ENCODE measurements at places on chromosomes 11 and 22.

DNA sequence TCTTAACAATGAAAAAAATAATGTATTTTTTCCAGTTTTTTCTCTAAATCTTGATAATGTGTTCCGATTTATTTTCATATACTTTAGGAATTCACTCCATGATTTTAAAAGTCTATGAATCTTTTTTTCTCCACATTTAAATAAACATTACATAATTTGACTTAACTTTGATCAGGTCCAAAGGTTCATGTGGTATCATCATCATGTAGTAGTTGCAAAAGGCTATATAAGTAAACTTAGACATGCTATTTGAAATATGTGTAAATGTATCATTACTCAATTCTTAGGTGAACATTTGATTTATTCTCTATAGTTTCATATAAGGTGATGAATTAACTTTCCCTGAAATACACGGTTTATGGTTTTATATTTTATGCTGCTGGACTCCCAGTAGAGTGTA lies 2197.0 kb upstream of the RAG2 start:
- no peak for DNase-seq

GRCh38 chr11:113014262-113015097 lies 53.3 kb downstream of the NCAM1 start:
- DNase-seq: no peak

DNA sequence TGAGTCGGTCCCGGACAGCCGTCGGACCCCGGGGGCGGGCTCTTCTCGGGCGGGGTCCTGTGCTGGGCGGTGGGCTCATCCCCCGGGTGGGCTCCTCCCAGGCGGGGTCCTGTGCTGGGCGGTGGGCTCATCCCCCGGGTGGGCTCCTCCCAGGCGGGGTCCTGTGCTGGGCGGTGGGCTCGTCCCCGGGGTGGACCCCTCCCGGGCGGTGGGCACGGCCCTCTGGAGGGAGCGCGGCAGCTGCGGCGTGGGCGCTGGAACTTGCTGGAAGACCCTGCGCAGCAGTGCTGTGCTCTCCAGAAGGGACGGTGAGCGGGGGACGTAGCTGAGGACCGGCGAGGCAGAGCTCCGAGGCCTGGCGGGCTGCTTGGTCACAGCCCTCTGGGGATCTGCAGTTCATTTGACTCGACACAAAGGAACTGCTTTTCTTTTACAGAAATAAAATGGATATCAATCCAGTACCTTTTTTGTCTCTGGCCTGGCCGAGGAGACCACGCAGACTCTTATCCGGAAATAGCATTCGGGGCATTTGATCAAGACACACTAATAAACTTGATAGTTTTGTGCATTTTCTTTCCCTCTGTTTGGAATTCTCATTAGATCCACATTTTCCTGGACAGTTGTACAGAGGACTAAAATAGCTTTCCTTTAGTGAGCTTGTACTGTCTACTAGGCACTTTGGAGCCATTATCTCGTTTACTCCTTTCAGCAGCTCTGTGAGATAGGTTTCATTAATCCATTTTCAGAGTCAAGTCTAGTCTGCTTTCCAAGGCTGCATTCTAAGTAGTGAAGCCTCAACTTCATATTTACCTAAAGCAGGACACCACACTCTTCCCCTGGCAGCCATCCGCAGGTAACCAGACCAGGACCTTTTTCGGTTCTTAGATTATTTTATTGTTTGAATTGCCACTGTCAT lies 812 bp downstream of the JAM3 start:
- no peak for DNase-seq

- no peak for DNase-seq
Measured at GRCh38 chr11:45386972-45387371, 100.8 kb upstream of the SYT13 start.

DNA sequence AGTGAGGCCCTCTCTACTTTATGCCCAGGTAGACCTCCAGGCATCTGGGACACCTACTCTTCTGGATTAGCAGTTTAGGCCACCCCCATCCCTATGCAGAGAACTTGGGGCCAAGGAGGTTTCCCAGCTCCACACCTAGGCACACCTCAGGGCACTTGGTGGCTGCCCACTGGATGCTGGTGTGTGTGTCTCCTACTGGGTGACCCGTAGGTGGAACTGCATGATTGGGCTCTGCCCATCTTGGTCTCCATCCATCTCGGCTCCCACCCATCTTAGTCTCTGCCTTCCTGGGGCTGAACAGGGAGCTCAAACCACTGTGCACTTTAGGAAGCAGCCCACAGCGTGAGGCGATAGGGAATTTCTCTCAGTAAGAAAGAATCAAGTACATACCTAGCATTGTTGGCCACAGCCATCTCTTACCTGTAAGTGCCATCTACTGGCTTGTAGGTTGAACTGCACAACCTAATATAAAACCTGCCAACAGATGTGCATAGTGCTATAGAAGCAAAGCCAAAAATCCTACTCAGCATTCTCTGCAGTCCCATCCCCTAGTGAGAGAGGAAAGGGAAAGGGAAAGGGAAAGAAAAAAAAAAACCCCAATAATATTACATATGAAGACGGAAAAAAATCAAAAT lies 61.6 kb upstream of the PTPN5 start:
- DNase-seq: peak; percentile 28

DNA sequence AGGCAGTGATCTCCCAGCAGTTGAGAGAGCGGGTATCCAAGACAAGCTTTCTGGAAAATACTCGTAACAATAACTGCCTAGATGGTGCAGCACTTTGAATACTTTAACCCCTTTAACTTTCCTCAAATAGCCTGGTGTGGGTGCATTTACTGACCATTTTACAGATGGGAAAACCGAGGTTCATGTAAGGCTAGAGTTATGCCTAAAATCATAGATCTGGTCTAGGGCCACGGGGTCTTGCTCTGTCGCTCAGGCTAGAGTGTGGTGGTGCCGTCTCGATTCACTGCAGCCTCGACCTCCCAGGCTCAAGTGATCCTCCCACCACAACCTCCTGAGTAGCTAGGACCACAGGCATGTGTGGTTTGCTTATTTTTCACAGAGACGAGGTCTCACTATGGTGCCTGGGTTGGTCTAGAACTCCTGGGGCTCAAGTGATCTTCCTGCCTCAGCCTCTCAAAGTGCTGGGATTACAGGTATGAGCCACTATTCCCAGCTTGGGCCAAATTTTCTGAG lies 269.2 kb upstream of the SYN3 start:
- no peak for DNase-seq

- DNase-seq: no peak
Measured at GRCh38 chr22:48748113-48748859, 1079.4 kb downstream of the BRD1 start.

DNA sequence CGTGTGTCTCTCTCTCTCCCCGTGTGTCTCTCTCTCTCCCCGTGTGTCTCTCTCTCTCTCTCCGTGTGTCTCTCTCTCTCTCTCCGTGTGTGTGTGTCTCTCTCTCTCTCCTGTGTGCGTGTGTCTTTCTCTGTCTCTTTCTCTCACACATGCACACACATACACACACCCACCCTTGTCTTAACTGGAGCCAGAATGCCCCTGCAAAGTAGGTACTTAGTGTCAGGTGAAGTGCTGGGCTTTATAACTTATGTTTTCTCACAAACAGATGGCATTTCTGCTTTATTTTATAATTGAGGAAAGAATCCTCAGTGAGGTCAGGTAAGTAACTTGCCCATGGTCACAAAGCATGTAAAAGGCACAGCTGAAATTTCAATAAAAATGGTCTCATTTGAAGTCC lies 106.0 kb downstream of the CSNK2A3 start:
- no peak for DNase-seq

- DNase-seq: no peak
Measured at GRCh38 chr11:65595543-65596281, at the start of gene KCNK7. Gene KCNK7 (minus strand): TSS chr11:65595800. CDS start chr11:65595772, 28 bp downstream.

GRCh38 chr11:130323452-130324450 lies 9.0 kb upstream of the ZBTB44 start:
- no peak for DNase-seq

DNA sequence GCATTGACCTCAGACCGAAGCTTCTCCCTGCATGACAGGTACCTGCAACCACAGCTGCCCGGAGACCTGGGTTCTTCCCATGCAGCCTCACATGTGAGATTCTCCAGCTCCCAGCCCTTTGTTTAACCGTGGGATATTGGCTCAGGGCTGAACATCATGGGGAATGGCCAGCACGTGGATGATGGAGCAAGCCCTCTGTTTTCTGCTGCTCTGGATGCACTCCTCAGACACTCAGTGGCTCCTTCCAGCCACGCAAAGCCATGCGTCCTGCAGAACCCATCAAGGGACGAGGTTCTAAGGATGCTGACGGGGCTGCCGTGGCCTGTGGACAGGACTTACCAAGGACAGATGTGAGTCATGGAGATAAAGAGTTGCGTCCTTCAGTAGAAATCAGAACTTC lies 639.1 kb downstream of the BRD1 start:
- DNase-seq: no peak

DNA sequence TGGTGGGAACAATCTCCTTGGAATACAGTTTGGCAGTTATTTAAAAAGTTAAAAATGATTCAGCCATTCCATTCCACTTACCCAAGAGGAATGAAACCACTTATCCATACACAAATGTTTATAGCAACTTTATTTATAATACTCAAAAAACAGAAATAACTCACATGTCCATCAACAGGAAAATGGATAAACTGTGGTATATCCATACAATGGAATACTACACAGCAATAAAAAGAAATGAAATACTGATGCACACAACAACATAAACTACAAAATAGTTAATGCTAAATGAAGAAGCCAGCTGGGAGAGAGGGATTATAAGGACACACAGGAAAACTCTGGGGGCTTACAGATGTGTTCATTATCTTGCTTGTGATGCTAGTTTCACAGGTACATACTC lies 64.7 kb downstream of the FCHSD2 start:
- no peak for DNase-seq
